Glutamatergic neuron (in vitro differentiated cells): ENCODE measurements at places on chromosomes 1 and 21. TPM values are rescaled to one million over a fixed set of nuclear protein-coding genes. Genes with fewer than 3 reads are reported as not detected.
A peak's percentile ranks its signal among the peaks of the same experiment; 100 is the strongest.

- peak overlapping the region; percentile 46 for H3K27ac ChIP-seq
- peaks cover 5% of the 10 kb centered on the region for H3K36me3 ChIP-seq
- H3K4me1 ChIP-seq, result peaks cover 25% of the 10 kb centered on the region
These were observed 1.6 kb downstream of the PAX7 start for GRCh38 chr1:18632218-18632588.

Gene FLG2
- total RNA-seq, result not detected

Gene EPS8L3
- total RNA-seq, result not detected

- DNase-seq, result no peak
- no peak overlapping the region for H3K4me3 ChIP-seq
- peaks cover 2% of the 10 kb centered on the region for H3K27me3 ChIP-seq
- no peaks in the 10 kb centered on the region for H3K4me1 ChIP-seq
- H3K27ac ChIP-seq, result no peak overlapping the region
These were observed 210.4 kb upstream of the BRINP3 start for GRCh38 chr1:190688096-190688495.

DNA sequence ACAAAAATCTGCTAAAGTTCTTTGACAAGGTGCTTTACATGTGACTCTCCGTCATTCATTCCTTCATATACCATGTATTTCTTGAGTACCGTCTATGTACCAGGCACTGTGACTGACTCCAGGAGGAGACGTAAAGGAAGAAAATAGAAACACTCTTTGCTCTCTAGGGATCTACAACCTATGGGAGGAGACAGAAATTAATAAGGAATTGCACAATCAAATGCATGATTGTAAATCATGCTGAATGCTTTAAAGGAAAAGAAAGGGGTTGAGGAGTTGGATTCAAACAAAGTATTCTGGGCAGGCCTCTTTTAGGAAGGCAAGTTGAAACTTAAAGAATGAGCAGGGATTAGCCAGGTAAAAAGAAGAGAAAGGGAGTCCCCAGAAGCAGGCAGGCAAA is 239.1 kb upstream of the FGGY start:
- no peak overlapping the region for H3K27ac ChIP-seq
- no peaks in the 10 kb centered on the region for H3K36me3 ChIP-seq
- peaks cover 1% of the 10 kb centered on the region for H3K27me3 ChIP-seq
- no peaks in the 10 kb centered on the region for H3K4me1 ChIP-seq

Gene SLAMF8
- not detected for total RNA-seq

Gene SLC35A3
- 7.7 TPM for total RNA-seq

DNA sequence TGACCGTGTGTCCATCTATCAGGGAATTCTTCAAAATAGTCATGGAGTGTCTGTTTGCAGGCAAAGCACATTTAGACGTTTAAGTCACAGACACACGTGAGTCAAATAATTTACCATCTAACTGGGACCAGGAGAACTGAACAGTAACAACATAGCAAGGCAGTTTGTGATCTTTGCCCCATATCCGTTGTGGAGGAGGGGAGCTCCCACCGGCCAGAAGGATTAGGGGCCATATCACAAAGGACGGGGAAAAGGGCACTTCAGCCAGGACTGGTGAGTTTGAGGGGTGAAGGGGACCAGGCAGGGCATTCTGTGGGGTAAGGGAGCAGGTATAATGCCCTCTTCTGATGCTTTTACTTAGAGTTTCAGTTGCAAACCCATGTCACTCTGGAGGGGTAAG is 22.9 kb downstream of the ELAPOR1 start:
- no peaks in the 10 kb centered on the region for H3K4me1 ChIP-seq
- H3K36me3 ChIP-seq, result no peaks in the 10 kb centered on the region
- H3K27me3 ChIP-seq, result peaks cover 4% of the 10 kb centered on the region
- no peak for DNase-seq

DNA sequence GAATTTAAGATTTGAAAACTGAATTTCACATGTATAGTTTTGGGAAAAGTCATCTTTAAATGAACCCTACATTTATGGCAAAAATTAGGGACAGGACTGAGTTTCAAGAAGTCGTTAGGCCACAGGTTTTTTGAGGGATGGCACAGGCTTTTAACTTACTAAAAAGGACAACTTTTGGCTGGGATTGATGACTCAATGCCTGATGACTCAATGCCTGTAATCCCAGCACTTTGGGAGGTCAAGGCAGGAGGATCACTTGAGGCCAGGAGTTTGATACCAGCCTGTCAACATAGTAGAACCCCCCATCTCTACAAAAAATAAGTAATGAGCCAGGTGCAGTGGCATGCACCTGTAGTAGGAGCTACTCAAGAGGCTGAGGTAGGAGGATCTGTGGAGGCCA is 15.9 kb downstream of the UCK2 start:
- peaks cover 20% of the 10 kb centered on the region for H3K4me1 ChIP-seq
- H3K27me3 ChIP-seq, result peaks cover 2% of the 10 kb centered on the region
- H3K36me3 ChIP-seq, result no peaks in the 10 kb centered on the region
- H3K27ac ChIP-seq, result no peak overlapping the region

Gene GRHL3
- 0.37 TPM for total RNA-seq

GRCh38 chr1:78177708-78178270 is 132.0 kb downstream of the GIPC2 start:
- DNase-seq, result no peak
- H3K36me3 ChIP-seq, result no peaks in the 10 kb centered on the region
- H3K27me3 ChIP-seq, result peaks cover 1% of the 10 kb centered on the region

DNA sequence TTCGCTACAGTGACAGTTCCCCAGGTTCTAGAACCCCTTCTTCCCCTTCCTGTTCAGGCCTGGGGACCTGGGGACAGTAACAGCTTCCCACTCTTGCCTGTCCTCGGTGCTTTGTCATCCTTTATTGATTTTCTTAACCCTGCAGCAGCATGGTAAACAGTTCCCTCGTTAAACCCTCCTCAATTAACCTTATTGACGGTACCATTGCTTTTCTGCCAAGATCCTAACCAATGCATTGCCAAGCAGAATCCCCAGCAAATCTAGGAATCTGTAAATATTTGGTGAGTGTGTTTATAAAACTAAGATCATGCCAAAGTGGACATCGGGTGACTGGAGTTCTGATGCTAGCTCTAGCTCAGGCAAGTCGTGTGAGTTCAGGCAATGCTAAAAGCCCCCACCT is 99.6 kb upstream of the KAZN start:
- H3K4me3 ChIP-seq, result no peak overlapping the region
- DNase-seq, result no peak
- no peaks in the 10 kb centered on the region for H3K36me3 ChIP-seq
- H3K27me3 ChIP-seq, result no peaks in the 10 kb centered on the region
- peak overlapping the region; percentile 34 for H3K27ac ChIP-seq

GRCh38 chr1:181219938-181220337 is 131.4 kb downstream of the IER5 start:
- H3K36me3 ChIP-seq, result peaks cover 17% of the 10 kb centered on the region
- no peak overlapping the region for H3K27ac ChIP-seq
- no peak overlapping the region for H3K4me3 ChIP-seq
- H3K4me1 ChIP-seq, result peaks cover 7% of the 10 kb centered on the region
- H3K27me3 ChIP-seq, result peaks cover 6% of the 10 kb centered on the region
- no peak for DNase-seq

DNA sequence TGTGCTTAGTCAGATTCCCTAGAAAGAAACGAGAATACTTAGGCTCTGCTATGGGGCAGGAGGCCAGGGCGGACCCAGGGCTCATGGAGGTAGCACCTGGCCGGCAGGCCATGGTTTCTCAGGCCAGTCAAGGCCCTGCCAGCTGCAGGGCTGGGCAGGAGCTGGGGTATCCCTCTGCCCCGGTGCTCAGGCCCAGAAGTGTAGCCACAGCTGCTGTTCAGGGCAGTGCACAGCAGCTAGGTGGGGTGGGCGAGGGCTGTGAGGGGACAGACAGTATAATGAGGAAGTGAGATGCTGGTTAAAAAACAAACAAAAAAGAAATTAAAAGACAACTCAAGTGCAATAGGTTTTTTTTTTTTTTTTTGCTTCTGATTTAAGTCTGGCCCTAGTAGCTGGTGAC is 34.0 kb upstream of the EDN2 start:
- DNase-seq, result no peak
- peaks cover 6% of the 10 kb centered on the region for H3K4me1 ChIP-seq
- peaks cover 7% of the 10 kb centered on the region for H3K36me3 ChIP-seq
- no peak overlapping the region for H3K4me3 ChIP-seq
- H3K27ac ChIP-seq, result no peak overlapping the region

DNA sequence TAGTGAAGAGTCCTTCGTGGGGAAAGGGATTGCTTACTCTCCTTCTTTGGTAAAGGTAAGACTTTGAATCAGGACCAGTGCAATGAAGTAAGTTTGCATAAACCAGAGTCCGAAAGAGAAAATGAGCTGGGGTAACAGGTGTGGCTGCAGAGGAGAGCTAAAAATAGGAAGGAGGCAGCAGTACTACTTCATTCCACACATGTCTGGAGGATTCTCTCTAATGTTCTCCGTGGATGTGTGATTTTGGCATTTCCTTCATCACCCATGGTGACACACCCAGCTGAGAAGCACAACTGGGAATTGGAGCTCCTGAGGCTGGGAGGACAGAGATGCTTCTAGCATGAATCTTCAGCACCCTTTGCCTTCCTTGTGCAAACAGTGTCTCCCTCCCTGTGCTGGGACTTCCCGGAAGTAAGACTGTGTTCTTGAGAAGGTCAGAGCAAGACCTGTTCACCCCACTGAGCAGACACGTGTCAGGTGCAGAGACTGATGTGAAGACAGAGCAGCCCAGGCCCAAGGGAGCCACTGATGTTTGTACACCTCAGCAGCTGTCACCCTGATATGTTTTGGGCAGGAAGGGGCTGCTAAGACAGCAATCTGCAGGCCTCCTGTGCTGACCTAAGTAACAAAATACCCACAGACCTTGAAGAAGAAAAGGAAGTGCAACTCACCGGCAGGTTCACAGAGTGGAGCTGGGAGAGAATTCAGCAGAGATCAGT is 13.3 kb downstream of the FCRL1 start:
- no peaks in the 10 kb centered on the region for H3K36me3 ChIP-seq
- no peak overlapping the region for H3K27ac ChIP-seq
- no peak overlapping the region for H3K4me3 ChIP-seq
- no peak for DNase-seq
- H3K27me3 ChIP-seq, result no peaks in the 10 kb centered on the region

Gene PYHIN1
- not detected for total RNA-seq

DNA sequence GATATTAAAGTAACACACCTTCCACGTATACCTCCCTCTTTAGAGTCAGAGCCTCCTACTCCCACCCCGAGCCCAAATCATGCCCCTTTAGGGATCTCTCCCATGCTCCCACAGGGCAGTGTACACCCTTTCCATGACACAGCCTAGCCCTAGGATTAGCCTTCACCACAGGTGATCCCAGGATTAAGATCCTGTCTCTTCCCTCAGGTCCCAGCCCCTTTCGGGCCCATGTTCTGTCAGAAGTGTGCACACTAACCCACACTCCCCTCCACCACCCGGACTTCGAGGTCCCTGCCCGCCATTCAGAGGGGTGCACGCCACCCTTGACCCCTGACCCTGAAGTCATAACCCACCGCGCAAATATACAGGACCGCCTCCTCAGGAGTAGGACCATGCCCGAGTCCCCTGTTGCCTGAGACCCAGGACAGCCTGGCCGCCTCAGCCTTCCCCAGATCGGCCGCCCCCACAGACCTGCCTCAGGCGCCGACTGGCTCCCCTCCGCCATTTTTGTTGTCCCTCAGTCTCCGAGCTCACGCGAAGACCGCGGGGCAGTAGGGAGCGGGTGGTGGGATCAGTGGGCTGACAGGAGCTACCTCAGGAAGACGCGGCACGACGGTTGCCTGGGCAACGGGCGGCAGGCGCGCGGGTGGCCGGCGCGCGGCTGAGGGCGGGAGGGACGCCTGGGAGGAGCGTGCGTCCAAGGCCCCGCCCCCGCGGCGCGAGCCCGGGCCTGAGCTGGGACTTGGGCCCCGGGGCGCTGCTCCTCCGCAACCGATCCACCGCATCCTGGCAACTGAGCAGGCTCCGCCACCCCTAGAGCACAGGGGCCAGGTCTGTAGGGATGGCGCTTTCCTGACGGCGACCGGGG is at the start of gene AGBL4:
Gene AGBL4 (minus strand): TSS at position 663 of the 868 bp plus-strand sequence.
- no peaks in the 10 kb centered on the region for H3K4me1 ChIP-seq
- H3K36me3 ChIP-seq, result no peaks in the 10 kb centered on the region
- no peaks in the 10 kb centered on the region for H3K27me3 ChIP-seq

Gene C8B
- not detected for total RNA-seq

Gene ADGRL4
- total RNA-seq, result not detected

DNA sequence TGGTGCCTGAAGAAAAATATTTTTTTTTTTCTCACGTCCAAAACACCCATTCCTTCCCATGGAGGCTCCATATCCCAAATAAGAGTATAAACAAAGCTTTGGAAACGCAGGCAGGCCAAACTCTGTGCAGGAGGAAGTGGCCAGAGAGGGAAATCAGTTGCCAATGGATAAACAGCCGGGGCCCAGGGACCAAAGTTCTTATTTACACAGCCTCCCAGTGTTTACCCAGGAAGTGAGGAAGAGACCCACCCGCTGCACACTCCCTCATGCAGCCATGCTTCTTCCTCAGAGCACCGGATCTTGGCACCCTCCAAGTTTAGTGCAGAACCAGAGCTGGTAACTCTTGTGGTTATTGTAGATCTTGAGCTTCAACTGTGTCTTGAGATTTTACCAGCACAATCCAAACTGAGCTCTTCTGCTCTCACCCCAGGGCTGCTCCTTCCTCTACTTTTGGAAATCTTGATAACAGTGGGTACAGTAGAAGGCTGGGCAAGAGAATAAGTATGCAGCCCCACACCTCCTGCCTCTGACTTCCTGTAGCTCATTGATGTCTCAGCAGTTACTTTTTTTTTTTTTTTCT is 14.2 kb downstream of the MARCKSL1 start:
- no peaks in the 10 kb centered on the region for H3K36me3 ChIP-seq
- no peaks in the 10 kb centered on the region for H3K27me3 ChIP-seq
- H3K4me3 ChIP-seq, result no peak overlapping the region

DNA sequence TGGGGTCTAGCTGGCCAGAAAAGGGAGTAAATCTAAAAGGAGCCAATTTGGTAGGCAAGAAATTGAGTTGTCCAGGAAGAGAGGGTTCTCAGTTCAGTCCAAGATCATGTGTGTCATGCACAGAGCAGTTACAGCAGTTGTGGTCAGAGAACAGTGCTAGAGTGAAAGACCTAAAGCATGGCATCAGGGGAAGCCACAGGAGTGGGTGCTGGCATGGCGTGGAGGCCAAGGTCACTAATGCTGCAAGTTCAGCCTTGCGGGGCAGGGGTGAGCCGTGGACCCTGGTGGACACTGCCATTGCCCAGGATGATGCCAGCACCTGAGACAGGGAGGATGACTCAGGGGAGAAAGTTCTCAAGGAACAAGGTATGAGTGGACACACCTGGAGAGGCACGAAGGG is 16.6 kb upstream of the TMEM125 start:
- H3K36me3 ChIP-seq, result peaks cover 26% of the 10 kb centered on the region
- DNase-seq, result no peak
- H3K4me1 ChIP-seq, result no peaks in the 10 kb centered on the region
- no peak overlapping the region for H3K27ac ChIP-seq

DNA sequence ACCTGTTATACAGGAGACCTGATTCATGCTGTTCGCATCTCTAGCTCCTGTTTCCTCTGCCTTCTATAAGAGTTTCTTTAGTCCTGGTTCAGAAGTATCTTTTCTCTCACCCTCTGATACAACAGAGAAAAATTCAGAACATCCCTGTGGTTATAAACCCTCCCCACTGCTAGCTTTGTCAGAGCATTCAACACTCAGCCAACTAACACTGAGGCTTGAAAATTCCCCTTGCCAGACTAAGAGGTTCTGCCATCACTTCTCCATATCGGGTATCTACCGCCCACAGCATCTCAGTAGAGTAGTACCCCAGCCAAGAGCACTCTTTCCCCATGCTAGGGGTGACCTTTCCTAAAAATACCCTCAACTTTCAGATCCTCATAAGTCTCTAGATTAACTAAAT is 19.6 kb upstream of the PIK3R3 start:
- no peaks in the 10 kb centered on the region for H3K4me1 ChIP-seq
- no peaks in the 10 kb centered on the region for H3K36me3 ChIP-seq
- H3K27ac ChIP-seq, result no peak overlapping the region
- no peaks in the 10 kb centered on the region for H3K27me3 ChIP-seq

Gene SLAMF7
- not detected for total RNA-seq

Gene MAD2L2
- total RNA-seq, result 90.2 TPM
